ENCODE measurements at places on chromosomes 16 and 17.

DNA sequence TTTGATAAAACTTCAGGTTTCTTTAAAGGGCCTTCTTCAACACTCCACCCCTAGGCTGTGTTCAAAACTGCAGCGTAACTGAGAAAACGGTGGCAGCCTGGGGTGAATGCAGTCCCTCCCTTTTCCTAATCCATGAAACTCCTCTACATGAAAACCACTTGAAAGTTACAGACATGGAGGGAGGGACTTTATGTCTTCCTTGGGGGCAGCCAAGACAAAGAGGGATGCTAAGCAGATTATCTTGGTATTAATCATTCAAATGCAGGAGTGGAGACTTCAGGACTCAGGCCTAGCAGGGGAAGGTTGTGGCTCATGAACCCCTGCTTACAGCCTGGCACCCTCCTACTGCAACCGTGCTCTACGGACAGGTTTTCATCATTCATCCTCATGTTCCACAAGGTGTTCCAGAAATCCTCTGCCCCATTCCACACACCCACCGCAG is 46.8 kb downstream of the RNF112 start:
- DNase-seq = no peak

DNA sequence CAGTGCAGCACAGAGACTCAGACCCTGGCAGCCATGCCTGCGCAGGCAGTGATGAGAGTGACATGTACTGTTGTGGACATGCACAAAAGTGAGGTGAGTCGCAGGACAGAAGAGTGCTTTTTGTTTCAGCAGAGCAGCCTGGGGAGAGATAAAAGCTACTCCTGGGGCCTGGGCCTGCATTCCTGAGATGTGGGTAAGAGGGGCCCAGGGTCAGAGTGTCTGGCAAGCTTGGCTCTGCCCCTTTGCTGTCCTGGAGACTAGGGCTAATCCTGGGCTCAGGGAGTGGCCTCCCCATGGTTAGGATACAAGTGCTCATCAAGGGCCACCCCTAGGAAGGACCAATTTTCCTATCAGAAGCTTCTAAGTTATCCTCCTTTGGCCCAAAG is 4.8 kb upstream of the ERBB2 start:
- DNase-seq = no peak

GRCh38 chr16:80027007-80027965 is 426.7 kb upstream of the MAF start:
- DNase-seq = peak; percentile 99

DNA sequence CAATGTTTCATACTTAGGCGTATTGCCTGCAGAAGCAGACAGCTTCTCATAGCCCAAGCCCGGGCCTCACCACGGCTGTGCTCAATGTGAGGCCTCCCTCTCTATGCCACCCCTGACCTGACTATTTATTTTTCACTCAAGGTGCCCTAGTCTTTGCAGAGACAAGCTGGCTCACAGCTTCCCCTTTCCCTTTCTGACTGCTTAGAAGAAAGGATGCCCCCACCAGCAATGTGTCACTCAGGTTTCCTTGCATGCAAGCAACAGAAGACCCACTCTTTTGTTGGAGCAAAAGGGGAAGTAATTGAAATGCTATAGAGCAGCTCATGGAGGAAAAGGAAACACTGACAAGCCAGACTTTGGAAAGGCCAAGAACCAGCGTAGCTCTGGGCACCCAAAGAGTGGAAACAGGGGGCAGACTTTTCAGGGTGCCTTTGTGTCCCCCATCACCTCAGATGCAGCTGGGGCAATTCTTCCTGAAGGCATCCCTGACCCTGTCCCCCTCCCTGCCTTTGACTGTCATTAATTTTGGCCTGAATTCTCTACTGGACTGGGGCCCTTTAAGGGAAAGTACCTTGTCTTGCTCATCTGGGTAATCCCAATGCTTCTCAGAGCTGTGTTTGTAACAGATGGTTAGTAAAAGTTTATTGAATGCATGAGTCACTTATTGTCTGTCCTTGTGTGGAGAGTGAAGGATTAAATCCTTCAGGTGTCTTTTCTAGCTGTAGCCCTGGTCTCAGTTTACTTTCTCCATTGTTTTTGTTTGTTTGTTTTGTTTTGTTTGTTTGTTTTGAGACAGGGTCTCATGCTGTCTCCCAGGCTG is 17.8 kb downstream of the RGS9 start:
- no peak for DNase-seq

- no peak for DNase-seq
These were observed 9.1 kb upstream of the MMD start for GRCh38 chr17:55430541-55431288.

- DNase-seq = no peak
These were observed 522 bp upstream of the GLG1 start for GRCh38 chr16:74607310-74607961.

GRCh38 chr17:290626-291025 is 62.0 kb downstream of the RPH3AL start:
- DNase-seq = no peak

DNA sequence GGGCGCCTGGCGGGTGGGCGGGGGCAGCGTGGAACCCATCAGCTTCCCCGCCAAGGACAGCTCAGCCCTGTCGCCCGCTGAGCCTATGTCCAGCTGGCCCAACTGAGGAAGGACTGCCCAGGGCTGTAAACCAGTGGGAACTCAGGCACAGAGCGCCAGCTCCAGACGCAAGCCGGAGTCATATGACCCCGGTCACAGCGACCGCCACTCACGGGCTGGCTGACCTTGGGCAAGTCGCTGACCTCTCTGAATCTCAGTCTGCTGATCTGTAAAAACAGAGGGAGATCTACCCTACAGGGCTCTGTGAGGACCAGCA is 170.0 kb downstream of the C16orf78 start:
- no peak for DNase-seq

DNA sequence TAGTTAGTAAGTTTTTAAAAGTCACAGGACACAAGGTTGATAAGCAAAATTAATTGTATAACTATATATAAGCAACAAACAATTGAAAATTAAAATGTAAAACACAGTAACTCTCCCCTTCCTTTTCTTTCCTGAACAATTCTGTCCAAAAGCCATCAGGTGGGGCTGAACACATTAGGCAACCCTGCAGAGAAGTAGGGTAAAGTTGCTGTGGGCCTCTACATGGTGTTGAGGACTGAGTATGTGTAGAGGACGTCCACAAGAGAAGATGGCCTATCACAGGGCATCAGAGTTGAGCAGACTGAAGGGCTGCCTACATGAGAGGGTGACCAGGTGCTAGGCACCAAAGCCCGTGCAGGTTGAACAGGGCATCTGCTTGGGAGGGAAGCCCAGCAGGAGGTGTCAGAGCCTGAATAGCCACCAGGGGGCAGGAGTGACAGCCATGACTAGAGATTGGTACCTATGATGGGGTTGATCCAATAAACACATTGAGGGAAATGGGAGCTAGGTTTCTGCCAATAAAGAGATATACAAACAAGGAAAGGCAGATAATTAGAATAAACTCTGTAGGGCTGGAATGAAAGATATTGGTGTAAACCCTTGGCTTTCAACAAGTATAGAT is 415.1 kb downstream of the NPIPA8 start:
- peak; percentile 32 for DNase-seq

GRCh38 chr16:15616475-15617165 is 26.3 kb downstream of the MARF1 start:
- DNase-seq = no peak

- peak; percentile 83 for DNase-seq
These were observed 4.8 kb downstream of the MT1A start for GRCh38 chr16:56643080-56643778.

DNA sequence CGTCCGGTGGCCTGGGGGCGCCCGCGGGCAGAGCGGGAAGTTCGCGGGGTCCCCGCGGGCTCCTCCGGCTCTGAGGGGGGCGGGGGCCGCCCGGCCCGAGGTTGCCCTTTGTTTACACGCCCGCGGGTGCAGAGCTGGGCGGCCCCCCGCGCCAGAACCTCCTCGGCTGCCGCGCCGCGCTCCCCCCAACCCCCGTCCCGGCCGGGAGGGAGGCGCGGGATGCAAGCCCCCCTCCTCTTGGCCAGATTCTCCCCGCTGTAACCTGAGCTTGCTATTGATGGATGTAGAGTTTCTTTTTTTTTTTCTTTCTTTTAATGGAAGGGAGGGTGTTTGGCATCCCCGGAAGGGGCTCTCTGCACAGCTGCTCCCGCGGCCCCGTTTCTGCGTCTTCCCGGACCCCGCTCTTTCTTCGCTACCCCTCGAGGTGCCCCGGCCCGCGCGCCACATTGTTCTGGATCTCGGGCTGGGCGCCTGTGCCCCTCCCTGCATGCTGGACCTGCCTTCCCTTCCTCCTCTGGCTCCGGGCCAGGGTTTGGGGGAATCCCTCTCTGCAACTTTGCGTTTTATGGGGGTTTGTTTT is 646 bp downstream of the CBX2 start:
- no peak for DNase-seq

- DNase-seq = no peak
These were observed 2.2 kb upstream of the NUTF2 start for GRCh38 chr16:67844497-67844896.

- no peak for DNase-seq
These were observed 238.0 kb downstream of the SNX29 start for GRCh38 chr16:12214509-12214908.

- DNase-seq = no peak
These were observed 22.1 kb downstream of the MRC2 start for GRCh38 chr17:62649570-62649969.

DNA sequence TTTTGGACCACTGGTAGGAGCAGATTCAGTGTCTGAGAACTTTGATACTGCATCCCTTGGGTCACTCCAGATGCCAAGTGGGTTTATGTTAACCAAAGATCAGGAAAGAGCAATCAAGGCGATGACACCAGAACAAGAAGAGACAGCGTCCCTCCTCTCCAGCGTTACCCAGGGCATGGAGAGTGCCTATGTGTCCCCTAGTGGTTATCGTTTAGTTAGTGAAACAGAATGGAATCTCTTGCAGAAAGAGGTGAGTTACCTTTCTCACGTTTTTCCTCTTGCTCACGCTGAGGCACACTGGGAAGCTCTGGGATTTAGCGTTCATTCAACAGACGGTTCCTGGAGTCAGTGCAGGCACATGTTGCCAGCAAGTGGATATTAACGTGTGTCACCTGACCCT is 58.0 kb downstream of the NUP88 start:
- no peak for DNase-seq

- DNase-seq = no peak
These were observed 21.2 kb upstream of the ENGASE start for GRCh38 chr17:79053251-79053925.

GRCh38 chr17:73249700-73250099 is 12.0 kb downstream of the CPSF4L start:
- no peak for DNase-seq

All from trophoblast cell (in vitro differentiated cells and primary cell).